Left forelimb (tissue), 1 donor: ENCODE measurements at places on chromosomes 3 and 15.
A peak's percentile ranks its signal among the peaks of the same experiment; 100 is the strongest.

GRCh38 chr3:44860117-44860516 lies 1.6 kb upstream of the TMEM42 start:
- DNase-seq = no peak

GRCh38 chr3:184016811-184017671 lies 643 bp downstream of the ABCC5 start:
- peak; percentile 82 for DNase-seq

DNA sequence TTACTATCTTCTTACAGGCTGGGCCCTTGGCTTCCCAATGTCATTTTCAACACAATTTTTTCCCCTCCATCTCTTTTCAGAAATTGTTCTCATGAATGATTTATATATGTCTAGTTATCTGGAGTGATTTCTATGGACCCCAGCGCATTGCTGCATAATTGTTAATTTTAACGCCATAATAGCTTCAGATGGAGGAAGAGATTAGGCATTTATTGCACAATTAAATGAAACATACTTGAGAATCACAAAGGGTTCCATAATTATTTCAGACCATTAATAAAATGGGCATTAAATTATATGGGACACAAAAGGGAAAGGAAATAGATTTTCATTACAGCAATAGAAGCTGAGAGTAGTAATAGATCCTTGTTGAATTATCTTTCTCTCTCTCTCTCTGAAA lies 70.3 kb upstream of the SOX14 start:
- DNase-seq = no peak

DNA sequence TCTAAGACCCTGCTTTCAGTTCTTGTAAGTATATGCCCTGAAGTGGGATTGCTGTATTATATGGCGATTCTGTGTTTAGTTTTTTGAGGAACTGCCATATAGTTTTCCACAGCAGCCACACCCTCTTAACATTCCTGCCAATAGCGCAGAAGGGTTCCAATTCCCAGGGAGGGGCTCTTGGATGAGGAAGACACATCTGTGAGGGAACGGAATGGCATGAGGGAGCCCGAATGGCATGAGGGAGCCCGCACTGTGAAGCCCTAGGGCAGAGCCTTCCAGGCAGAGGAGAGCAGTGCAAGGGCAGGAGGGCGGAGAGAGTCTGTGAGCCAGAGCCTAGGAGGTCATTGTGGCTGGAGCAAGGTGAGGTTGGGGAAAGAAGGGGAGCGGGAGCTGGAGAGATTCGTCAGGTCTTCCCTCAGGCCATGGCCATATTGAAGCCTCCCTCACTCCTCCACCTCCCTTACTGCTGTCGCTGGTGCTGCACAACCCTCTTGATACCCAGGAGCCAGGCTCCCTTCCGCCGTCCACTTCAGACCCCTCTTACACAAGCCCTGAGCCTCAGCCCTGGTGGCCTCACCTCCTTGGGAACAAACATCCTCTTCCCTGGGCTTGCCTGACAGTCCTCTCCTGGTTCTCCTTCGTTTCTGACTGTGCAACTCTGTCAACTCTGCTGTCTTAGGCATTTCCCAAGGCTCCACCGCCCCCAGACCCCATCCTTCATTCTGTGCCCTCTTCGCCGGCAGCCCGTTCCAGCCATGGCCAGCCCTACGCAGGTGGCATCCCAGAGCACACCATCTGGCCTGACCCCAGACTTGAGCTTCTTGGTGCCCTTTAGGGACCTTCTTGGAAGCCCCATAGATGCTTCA lies 51.4 kb downstream of the FGD5 start:
- peak; percentile 57 for DNase-seq
